H1 (cell line): ENCODE measurements at places on chromosomes 3 and 15. TPM values are rescaled to one million over a fixed set of nuclear protein-coding genes. Genes with fewer than 3 reads are reported as not detected.

The CSK gene
- 50.2 and 51.7 TPM in 2 replicates for total RNA-seq

The MAN2C1 gene
- total RNA-seq = 79.1 and 88.9 TPM in 2 replicates

The FOXB1 gene
- total RNA-seq = 1.5 and 2.1 TPM in 2 replicates

The CEP19 gene
- 1.3 and 1.6 TPM in 2 replicates for total RNA-seq

The OR5K2 gene
- not detected in 2 replicates for total RNA-seq

The SERINC4 gene
- total RNA-seq = not detected in 2 replicates

The LDHAL6B gene
- total RNA-seq = not detected in 2 replicates

The GOLGA8M gene
- not detected in 2 replicates for total RNA-seq

The GOLGA8T gene
- 1.0 and 1.5 TPM in 2 replicates for total RNA-seq

The THRB gene
- total RNA-seq = 3.7 and 3.9 TPM in 2 replicates

The NMNAT3 gene
- 3.5 and 4.3 TPM in 2 replicates for total RNA-seq

The MESP2 gene
- total RNA-seq = 0.35 and 0.38 TPM in 2 replicates

The NPHP3 gene
- total RNA-seq = 10.0 and 14.8 TPM in 2 replicates

The PRR20G gene
- not detected in 2 replicates for total RNA-seq

The LRRC34 gene
- 3.3 and 4.6 TPM in 2 replicates for total RNA-seq

The ROPN1 gene
- 0.44 TPM in 1 of 2 replicates, not detected in the other for total RNA-seq
